ENCODE measurements at places on chromosomes 7 and 10. TPM values are rescaled to one million over a fixed set of nuclear protein-coding genes. Genes with fewer than 3 reads are reported as not detected.

CALN1 gene
- total RNA-seq, result 0.24 TPM

NRP1 gene
- total RNA-seq, result 8.8 TPM

DNA sequence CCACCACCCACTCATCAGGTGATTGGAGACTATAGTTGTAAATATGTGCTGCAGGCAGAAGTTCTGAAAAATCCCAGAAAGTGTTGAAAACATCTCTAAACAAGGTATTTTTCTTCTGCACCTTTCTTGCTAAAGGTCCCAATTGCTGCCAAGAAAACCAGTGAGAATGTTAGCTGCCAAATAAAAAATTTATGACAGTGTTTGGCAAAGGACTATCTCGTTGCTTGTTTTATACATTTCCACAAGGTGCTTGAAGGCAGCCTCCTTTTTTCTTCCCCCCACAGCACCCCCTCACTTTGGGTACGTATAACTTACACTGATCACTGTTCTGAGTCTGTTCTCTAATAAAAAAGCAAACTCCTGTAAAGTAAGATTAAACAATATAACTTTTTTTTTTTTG lies 158.6 kb upstream of the TCF7L2 start:
- no peak for ATAC-seq

GRCh38 chr7:140142031-140142430 lies 34.8 kb downstream of the KDM7A start:
- ATAC-seq, result no peak

GRCh38 chr7:19296617-19297016 lies 151.4 kb upstream of the FERD3L start:
- no peak for ATAC-seq

- ATAC-seq, result no peak
Measured at GRCh38 chr10:21130108-21130507, 233.0 kb upstream of the NEBL start.

DNA sequence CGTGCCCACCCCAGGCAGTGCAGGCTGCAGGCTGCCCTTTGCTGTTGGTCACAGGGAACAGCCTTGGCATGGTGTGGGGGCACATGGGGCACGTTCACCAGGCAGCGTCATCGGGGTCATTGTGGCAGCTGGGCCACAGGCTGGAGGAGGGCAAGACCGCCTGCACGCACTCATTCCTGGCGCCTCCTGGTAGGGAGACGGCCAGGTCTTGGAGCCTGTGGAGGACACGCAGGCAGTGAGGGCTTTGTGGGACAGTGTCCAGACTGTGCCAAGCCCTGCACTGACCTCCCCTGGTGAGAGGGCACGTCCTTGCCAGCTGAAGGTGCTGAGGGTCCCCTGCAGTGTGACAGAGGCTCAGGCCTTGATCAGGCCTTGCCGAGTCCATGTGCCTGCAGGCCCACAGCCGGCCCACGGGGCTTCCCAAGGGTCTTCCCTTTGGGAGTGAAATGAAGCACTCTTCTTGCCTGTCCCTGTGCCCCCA lies 76.4 kb downstream of the NKX6-2 start:
- ATAC-seq, result no peak

TNS3 gene
- total RNA-seq, result 4.6 TPM

DNA sequence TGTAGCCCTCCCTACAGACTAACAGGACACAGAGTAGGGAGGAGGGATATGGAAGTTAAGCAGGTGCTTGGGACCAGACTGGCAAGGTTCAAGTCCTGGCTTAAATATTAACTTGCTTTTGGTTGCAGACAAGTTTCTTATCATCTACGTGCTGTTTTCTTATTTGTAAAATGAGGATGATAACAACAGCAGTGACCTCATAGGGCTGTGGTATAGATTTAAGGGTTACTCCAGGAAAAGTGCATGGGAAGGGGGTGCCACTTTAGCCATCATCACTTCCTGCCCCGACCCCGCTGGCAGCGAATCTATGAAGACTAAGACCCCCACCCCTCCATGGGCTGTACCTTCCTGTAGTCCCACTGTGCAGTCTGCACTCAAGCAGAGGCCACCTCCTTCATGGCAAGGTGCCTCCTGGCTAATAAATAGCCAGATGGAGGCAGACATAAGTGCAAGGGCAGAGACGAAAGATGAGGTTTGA lies 250.2 kb downstream of the COBL start:
- ATAC-seq, result no peak

GRCh38 chr7:24899905-24900304 lies 80.1 kb downstream of the OSBPL3 start:
- ATAC-seq, result no peak

TRPV5 gene
- total RNA-seq, result not detected

DNA sequence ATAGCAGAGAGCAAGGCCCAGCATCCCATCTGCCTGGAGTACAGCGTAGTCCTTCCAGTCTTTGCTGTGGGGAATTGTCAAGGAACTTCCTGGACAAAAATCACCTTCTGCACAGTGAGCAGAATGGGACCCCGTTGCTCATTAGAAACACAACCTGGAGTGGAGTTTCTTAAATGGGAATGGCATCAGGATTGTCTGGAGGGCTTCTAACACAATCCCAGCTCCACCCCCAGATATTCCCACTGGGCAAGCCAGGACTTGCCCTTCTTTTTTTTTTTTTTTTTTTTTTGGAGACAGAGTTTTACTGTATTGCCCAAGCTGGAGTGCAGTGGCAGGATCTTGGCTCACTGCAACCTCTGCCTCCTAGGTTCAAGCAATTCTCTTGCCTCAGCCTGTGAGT lies 356.4 kb downstream of the GALNT17 start:
- no peak for ATAC-seq

MRC1 gene
- 1.2 TPM for total RNA-seq

- no peak for ATAC-seq
Measured at GRCh38 chr7:130476297-130477150, 15.4 kb upstream of the MEST start.

CLRN3 gene
- not detected for total RNA-seq

DNA sequence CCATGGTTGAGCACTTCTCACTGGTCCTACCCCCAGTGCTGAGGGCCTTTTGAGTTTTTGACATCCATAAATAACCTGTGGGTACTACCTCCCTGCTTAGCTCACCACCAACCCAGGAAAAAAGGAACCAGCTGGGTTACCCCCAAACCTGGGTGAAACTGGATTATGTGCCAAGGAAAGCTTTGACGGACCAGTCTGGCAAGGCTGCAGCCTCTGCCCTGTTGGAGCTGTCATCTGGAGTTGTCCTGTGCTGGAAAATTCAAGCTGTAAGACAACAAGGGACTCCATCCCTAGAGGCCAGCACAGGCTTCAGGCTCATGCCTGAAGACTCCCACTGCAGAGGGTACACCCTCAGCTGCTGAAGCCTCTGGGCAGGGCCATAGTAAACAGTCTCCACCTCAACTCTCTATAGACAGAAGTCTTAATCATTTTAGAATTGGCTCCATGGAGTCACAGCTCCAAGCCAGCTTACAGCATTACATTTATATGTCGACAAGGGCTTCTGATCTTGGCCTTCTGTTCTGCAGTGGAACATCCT lies 115.5 kb upstream of the AFAP1L2 start:
- ATAC-seq, result peak; percentile 44

ASB10 gene
- total RNA-seq, result not detected

VAX1 gene
- total RNA-seq, result 0.12 TPM

DNA sequence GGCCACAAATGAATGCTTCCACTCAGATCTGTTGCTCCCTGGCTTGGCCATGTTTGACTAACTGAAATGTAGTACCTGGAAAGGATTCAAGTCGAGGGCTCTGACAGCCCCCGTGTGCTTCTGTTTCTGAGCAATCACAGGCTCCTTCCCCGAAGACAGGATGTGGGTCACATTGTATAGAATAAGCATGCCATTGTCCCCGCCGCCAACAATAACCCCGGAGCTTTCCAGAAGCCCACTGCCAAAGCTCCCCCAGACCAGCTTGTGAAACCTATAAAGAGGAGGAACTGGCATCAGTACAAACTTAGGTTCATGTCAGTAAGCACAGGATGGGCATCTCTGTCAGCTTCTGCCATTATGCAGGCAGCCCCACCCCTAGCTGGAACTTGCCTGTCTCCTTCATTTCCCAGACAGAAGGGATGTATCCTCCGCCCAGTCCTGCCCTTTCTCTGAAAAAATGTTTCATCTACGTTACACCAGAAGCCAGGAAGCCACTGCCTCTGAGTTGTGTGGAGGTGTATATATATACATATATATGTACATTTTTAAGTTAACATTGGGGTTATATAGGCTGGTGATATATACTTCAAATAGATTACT lies 10.3 kb downstream of the SEC31B start:
- peak; percentile 15 for ATAC-seq

PHKG1 gene
- 0.88 TPM for total RNA-seq

GRCh38 chr10:132233501-132234085 lies 46.8 kb downstream of the DPYSL4 start:
- ATAC-seq, result no peak

LRRD1 gene
- total RNA-seq, result not detected

- ATAC-seq, result peak; percentile 45
Measured at GRCh38 chr7:5423976-5424748, 528 bp upstream of the TNRC18 start.

- ATAC-seq, result peak; percentile 43
Measured at GRCh38 chr7:98617051-98617959, at the start of gene NPTX2. Gene NPTX2, plus strand, starts transcription at chr7:98617285. Its CDS starts 177 bp downstream, at chr7:98617462.

GRCh38 chr7:47525066-47525623 lies 56.8 kb downstream of the TNS3 start:
- ATAC-seq, result no peak

DNA sequence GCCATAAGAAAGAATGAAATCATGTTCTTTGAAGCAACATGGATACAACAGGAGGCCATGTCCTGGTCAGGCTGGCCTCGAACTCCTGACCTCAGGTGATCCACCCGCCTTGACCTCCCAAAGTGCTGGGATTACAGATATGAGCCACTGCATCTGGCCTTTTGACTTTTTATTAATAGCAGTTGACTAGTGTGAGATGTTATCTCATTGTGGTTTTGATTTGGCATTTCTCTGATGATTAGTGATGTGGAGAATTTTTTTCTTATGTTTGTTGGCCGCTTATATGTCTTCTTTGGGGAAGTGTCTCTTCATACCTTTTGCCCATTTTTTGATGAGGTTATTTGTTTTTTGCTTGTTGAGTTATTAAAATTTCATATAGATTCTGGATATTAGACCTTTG lies 400.9 kb downstream of the SUGCT start:
- ATAC-seq, result no peak

- no peak for ATAC-seq
Measured at GRCh38 chr7:106006906-106007305, 43.8 kb downstream of the CDHR3 start.

DNA sequence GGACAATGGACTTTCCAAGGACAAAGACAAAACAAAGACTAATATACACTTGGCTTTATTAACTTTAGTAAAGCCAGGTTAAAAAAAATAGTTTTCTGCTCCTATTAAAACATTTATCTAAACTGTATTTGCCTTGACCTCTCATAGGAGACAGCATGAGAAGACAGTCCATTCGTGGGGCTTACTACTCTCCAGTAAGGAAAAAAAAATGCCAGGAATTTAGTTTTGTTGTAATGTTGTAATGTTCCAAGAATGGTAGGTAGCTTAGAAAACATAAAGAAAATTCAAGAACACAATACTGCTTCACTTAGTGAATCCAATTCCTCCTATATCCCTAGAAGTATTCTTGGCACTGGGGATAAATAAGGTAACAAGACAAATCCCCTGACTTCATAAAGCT lies 81.7 kb downstream of the KMT2C start:
- ATAC-seq, result no peak

COBL gene
- total RNA-seq, result 10.4 TPM

LRRC18 gene
- total RNA-seq, result not detected

SGCE gene
- total RNA-seq, result 1.2 TPM

DNA sequence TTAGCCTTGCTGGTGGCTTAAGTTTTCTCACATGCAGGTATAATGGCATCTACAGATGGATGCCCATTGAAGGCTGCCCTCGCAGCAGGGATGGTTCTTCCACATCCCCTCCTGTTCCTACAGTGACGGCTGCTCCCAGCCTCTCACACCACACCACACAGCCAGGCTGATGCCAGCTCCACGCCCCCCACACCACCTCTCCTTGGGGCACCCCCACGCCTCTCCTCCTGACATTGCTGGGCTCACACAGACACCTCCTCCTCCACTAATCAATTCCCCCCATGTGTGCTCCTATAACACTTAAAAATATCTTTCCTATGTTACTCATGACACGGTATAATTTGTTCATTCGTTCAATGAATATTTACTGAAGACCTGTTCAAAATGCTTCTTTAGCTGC lies 244.0 kb downstream of the WDR37 start:
- no peak for ATAC-seq

SPDYE8 gene
- not detected for total RNA-seq
